Peyer's patch (tissue), 4 donors: ENCODE measurements at places on chromosomes 13 and 19. TPM values are rescaled to one million over a fixed set of nuclear protein-coding genes. Genes with fewer than 3 reads are reported as not detected.
A peak's percentile ranks its signal among the peaks of the same experiment; 100 is the strongest.

DNA sequence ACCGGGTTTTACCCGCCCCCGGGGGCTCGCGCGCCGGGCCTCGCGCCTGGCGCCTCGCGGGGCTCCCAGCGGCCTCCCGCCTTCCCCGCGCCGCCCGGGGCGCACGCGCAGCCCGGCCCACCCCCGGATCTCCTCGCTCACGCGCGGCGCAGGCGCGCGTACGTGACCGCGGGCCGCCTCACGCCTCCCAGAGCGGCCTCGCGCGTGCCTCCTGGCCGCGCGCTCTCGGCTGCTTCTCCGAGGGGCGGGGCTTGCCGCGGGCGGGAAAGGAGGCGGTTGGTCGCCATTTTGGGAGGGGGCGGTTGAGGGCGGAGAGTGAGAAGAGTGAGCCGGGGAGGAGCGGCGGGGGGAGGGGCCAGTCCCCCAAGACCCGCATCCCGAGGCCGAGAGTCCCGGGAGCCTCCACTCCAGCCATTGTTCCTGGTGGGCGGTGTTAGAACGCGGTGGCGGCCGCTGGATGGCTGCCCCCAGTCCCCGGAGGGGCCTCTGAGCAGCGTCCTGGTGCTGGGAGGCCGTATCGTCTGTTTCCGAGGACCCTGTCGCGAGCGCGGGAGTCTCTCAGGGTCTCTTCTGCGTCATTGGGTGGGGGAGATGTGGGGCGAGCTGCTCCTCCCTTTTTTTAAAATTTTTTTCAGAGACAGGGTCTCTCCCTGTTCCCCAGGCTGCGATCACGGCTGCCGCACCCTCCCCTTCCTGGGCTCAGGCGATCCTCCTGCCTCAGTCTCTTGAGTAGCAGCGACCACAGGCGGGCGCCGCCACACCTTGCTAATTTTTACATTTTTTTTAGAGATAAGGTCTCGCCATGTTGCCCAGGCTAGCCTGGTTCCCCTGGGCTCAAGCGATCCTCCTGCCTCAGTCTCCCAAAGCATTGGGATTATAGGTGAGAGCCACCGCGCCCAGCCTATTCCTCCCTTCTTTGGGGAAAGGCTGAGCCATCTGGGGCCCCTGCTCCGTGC, at the start of gene ZNF541:
Gene ZNF541 (minus strand): TSS at position 78 of the 956 bp plus-strand sequence. CDS start 17,292 bp downstream, outside the sequence.
- peak within 1 kb of the TSS; percentile 41 for H3K4me3 ChIP-seq
- peaks cover 11% of the 10 kb centered on the region for H3K4me1 ChIP-seq
- no peaks in the 10 kb centered on the region for H3K27me3 ChIP-seq

- H3K27ac ChIP-seq: no peak overlapping the region
- H3K27me3 ChIP-seq: no peaks in the 10 kb centered on the region
Measured at GRCh38 chr13:20418953-20419352, 106.7 kb downstream of the CRYL1 start.

GRCh38 chr13:30884543-30884942, 21.5 kb upstream of the MEDAG start:
- H3K36me3 ChIP-seq: no peaks in the 10 kb centered on the region
- no peak for DNase-seq
- H3K4me3 ChIP-seq: no peak overlapping the region
- no peak overlapping the region for H3K27ac ChIP-seq
- no peaks in the 10 kb centered on the region for H3K27me3 ChIP-seq

DNA sequence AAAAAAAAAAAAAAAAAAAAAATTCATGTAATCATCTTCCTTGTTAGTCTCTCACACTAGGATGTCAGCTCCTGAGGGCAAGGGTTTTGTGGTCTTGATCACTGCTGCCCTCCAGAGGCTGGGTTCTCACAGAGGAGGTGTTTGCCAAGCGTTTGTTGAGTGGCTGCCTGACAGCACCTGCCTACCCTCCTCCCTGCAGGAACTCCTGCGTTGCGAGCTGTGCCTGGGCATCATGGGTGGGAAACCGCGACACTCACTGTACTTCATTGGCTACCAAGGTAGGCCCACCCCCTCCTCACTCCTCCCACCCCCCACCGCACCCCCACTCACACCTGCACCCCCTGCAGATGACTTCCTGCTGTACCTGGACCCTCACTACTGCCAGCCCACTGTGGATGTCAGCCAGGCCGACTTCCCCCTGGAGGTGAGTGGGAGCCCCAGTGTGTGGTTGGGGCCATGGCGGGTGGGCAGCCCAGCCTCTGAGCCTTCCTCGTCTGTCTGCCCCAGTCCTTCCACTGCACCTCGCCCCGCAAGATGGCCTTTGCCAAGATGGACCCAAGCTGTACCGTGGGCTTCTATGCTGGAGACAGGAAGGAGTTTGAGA, 8.1 kb downstream of the ATG4D start:
- H3K27me3 ChIP-seq: no peaks in the 10 kb centered on the region
- no peak for DNase-seq
- H3K4me1 ChIP-seq: peaks cover 28% of the 10 kb centered on the region
- no peaks in the 10 kb centered on the region for H3K36me3 ChIP-seq
- peak overlapping the region; percentile 56 for H3K27ac ChIP-seq
- H3K4me3 ChIP-seq: no peak overlapping the region

GRCh38 chr13:66659701-66660467, 570.3 kb downstream of the PCDH9 start:
- H3K27me3 ChIP-seq: no peaks in the 10 kb centered on the region
- H3K4me1 ChIP-seq: no peaks in the 10 kb centered on the region
- DNase-seq: no peak
- no peak overlapping the region for H3K27ac ChIP-seq
- H3K36me3 ChIP-seq: no peaks in the 10 kb centered on the region
- H3K4me3 ChIP-seq: no peak overlapping the region

GRCh38 chr19:11710313-11710712, 28.4 kb downstream of the ZNF823 start:
- DNase-seq: no peak
- no peak overlapping the region for H3K4me3 ChIP-seq
- H3K27ac ChIP-seq: no peak overlapping the region

DNA sequence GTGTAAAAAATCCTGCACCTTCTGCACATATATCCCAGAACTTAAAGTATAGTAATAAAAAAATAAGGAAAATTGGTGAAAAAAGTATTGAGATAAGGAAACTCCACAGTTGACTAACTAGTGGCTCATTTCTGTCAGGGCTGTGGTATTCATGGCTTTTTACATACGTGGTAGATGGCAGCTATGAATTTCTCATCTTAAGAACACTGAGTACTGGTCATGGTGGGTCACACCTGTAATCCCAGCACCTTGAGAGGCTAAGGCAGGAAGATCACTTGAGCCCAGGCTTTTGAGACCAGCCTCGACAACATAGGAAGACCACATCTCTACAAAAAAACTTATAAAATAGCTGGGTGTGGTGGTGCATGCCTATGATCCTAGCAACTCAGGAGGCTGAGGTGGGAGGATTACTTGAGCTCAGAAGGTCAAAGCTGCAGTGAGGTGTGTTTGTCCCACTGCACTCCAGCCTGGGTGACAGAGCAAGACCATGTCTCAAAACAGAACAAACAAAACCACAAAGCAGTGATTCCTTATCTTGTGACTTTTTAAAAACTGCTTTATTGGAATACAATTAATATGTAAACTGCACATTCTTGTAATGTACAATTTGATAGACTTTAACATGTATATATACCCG, 16.8 kb downstream of the SLAIN1 start:
- DNase-seq: no peak
- H3K4me1 ChIP-seq: no peaks in the 10 kb centered on the region
- H3K27me3 ChIP-seq: no peaks in the 10 kb centered on the region
- H3K36me3 ChIP-seq: no peaks in the 10 kb centered on the region
- H3K27ac ChIP-seq: no peak overlapping the region
- no peak overlapping the region for H3K4me3 ChIP-seq

- no peak for DNase-seq
- no peak overlapping the region for H3K27ac ChIP-seq
- H3K4me1 ChIP-seq: no peaks in the 10 kb centered on the region
- H3K36me3 ChIP-seq: no peaks in the 10 kb centered on the region
- H3K27me3 ChIP-seq: no peaks in the 10 kb centered on the region
Measured at GRCh38 chr19:6118043-6118442, 7.7 kb upstream of the RFX2 start.

DNA sequence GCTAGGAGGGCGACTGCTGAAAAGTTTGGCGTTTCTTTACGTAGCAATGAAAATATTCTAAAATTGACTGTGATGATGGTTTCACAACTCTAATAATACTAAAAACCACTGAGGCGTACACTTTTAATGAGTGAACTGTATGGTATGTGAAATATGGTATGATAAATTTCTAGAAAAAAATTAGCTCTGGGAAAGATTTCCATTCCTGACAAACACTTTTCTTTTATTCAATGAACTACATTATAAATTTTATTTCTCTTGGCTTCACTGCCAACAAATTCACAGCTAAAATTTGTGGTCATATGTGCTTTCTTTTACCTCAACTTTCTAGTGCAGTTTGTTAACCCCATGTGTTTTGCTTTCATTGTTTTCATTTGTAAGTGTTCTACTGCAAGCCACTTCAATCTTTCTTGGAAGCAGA, 11.1 kb downstream of the ZC3H13 start:
- H3K4me1 ChIP-seq: no peaks in the 10 kb centered on the region
- no peak overlapping the region for H3K27ac ChIP-seq
- H3K36me3 ChIP-seq: peaks cover 14% of the 10 kb centered on the region
- no peak for DNase-seq
- H3K27me3 ChIP-seq: no peaks in the 10 kb centered on the region
- H3K4me3 ChIP-seq: no peak overlapping the region

- H3K27me3 ChIP-seq: no peaks in the 10 kb centered on the region
- DNase-seq: no peak
- no peak overlapping the region for H3K27ac ChIP-seq
- no peaks in the 10 kb centered on the region for H3K4me1 ChIP-seq
- H3K4me3 ChIP-seq: no peak overlapping the region
- no peaks in the 10 kb centered on the region for H3K36me3 ChIP-seq
Measured at GRCh38 chr13:60509601-60510386, 112.8 kb downstream of the TDRD3 start.

The KLK3 gene
- 2.4 TPM for total RNA-seq

The TSHZ3 gene
- total RNA-seq: 0.70 TPM

The PALM3 gene
- total RNA-seq: 0.53 TPM

The PTH2 gene
- total RNA-seq: not detected

The CACNG7 gene
- total RNA-seq: not detected
